ENCODE measurements at places on chromosomes 1 and 21. TPM values are rescaled to one million over a fixed set of nuclear protein-coding genes. Genes with fewer than 3 reads are reported as not detected.

The STUM gene
- total RNA-seq = not detected

The BCAN gene
- total RNA-seq = not detected

The RIPK4 gene
- under 0.01 TPM for total RNA-seq

The TCHH gene
- not detected for total RNA-seq

The BMP8B gene
- not detected for total RNA-seq

The AADACL4 gene
- not detected for total RNA-seq

The NTMT2 gene
- total RNA-seq = not detected

The KIAA0319L gene
- 49.8 TPM for total RNA-seq

The SYCP1 gene
- total RNA-seq = not detected

The GJB4 gene
- total RNA-seq = not detected

The SLC45A1 gene
- total RNA-seq = 0.83 TPM

The FTCD gene
- total RNA-seq = not detected

The IFNAR1 gene
- 9.9 TPM for total RNA-seq

The SDC3 gene
- total RNA-seq = 13.1 TPM

The PTAFR gene
- under 0.01 TPM for total RNA-seq

The SCAF4 gene
- total RNA-seq = 5.0 TPM

All from IMR-90 (cell line).